T-helper 17 cell (primary cell): ENCODE measurements at places on chromosomes 11 and 22.

DNA sequence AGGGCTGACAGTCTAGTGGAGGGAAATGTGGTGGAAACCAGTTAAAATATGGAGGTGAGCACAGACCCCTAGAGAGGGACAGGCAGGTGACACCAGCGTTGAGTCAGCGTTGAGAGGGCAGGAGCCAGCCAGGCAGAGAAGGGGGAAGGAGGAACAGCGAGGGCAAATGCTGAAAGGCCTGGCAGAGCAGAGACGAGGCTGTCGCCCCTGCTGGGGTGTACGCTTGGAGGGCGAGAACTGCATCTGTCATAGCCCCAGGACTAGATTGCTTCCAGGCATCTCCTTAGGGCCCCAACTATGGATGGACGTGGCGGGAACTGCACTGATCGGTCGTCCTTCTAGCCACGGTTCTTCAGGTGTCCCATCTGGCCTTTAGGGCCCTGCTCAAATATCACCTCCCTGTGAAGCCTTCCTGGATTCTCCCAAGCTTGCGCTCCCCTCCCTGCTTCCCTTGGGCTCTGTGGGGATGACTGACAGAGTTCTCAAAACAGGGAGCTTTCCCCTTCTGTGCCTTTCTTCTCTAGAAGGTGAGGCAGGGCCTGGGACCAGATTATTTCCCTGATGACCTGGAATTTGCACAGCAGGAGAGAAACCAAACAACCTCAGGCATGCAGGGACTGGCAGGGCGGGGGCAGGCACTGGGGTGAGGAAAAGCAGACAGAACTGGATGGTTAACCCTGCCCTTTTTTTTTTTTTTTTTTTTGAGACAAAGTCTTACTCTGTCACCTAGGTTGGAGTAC is 11.1 kb downstream of the SYNGR1 start:
- no peak for DNase-seq

- DNase-seq: no peak
Observed at GRCh38 chr22:30627471-30627870, 8.1 kb upstream of the SLC35E4 start.

DNA sequence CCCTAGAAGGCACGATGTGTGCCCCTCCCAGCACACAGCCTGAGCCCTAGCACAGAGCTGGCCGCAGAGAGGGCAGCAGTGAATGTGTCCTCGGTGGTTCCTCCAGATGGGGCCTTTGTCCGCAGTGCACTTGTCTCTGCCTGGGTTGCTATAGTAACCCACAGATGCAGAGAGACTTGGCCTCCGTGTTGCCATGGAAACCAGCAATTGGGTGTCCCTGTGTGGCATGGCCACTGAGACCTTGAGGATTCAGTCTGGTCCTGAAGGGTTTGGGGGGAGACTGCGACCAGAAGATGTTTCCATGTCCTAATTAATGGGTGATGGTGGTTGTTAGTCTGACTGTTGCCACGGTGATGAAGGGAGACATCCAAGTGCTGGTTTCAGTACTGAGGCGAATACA is 42.6 kb upstream of the TUB start:
- DNase-seq: no peak

DNA sequence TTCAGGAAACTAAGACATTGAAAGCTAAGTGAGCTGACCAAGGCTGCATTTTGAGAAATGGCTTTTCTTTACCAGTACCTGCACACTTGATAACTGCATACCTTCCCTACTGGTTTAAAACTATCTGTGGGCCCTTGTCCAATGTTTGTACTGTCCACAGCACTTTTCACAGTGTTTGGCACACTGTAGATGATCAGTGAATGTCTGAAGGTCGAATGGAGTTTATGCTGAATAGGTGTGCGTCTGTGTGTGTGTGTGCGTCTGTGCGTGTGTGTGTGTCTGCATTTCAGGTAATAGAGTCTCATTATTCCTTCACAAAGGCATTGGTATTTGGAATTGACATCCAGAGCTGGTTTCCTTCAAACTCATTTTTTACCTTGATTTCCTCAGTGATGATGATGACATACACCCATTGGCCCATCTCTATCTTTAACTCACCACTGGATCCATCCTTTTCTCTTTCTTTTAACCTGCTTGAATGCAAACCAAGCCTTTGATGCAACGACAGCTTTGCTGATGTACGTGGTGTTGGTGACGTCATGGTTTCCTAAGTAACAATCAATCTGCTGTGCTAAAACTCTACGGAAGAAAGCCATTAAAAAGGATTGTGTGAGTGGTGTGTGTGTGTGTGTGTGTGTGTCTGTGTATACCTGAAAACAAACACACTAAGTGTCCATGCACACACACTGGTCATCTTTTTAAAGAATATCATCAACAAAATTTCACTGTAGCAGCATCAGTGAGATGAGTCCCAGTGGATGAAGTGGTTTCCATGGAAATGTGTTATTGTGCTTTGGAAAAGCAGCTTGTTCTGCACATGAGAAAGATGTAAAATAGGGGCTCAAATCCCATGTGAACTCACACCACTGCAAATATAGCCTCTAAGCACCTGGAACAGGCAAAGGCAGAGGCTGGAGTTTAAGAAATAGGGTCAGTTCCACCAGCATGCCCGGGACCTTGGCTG is 490.2 kb upstream of the B3GAT1 start:
- DNase-seq: no peak

GRCh38 chr11:18618342-18619025 is 15.7 kb downstream of the SPTY2D1 start:
- DNase-seq: no peak

GRCh38 chr22:30261134-30261533 is 5.5 kb downstream of the OSM start:
- DNase-seq: no peak
